ENCODE measurements at places on chromosomes 2 and 18.

DNA sequence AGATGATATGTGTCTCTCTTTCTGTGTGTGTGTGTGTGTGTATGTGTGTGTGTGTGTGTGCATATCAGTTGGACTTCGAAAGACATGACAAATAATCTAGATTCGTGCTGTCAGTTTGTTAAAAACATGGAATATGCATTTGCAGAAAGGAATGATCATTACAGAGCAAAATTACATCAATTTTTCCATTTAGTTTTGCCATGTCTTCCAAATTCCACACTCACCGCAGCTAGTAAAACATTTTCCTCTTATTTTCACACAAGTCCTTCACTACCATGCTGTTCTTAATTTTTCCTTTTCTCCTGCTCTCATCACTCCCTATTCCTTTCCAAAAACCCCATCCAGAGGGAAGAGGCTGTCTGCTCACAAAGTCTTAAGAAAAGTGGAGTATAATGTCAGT, 1191.4 kb upstream of the SLC39A10 start:
- DNase-seq, result no peak

DNA sequence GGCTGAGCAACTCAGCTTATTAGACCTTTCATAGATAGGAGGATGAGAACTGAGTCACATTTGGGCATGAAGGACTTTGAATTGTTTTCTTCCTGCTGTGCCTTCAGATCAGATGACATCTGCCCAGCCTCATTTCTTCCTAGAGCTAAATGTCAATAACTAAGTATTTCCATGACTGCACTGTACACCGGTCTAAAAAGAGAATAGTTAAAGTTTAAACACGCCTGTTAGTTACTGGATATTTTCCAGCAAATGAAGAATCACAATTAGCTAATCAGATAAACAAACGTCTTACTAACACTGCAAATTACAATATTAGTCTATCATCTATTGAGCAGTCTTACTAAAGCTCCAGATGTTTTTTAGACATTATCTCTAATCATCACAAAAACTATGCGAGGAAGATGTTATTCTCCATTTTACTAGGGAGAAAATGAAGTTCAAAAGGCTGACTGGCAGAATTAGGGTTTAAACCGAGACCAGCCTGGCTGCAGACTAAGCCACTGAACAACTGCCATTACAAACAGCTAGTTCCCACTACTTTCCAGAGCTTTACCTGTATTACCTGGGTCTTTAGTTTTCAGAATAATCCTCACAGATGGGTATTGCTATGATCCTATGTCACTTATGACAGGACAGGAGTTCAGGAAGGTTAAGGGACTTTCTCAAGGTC, 69.4 kb upstream of the ZNF397 start:
- no peak for DNase-seq

DNA sequence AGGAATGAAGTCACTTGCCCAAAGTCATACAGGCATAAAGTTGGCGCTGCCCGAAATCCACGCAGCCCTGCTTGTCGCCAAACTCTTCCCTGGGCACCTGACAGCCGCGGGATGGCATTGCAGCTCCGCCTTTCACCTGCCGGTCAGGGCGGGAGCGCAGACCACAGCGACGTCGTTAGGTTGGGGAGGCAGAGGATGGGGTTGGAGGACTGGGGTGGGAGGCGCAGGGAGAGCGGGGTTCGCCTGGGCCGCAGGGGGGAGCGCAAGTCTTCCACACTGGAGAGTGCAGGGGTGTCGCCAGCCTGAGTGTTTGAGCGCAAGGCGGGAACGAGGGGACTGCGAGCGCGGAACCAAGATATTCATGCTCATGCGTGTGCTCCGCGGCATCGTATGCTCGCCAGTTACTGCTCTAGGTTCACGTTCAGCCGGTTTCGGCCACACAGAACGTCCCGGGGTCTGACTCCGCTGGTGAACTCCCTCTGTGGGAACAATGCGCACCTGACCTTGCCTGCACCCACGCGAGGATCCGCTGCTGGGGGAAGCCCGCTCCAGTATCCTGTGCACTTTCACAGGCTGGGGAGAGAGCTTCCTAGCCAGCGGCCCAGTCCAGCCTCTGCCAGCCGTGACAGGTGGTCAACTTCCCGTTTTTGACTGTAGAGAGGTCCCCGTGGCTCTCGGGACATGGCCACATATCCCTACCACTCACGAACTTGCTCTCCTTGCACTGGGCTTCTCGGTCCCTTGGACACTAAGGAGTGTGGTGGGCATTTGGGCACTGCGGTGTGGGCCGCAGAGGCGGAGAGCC, 767 bp upstream of the NPPC start:
- peak; percentile 31 for DNase-seq

DNA sequence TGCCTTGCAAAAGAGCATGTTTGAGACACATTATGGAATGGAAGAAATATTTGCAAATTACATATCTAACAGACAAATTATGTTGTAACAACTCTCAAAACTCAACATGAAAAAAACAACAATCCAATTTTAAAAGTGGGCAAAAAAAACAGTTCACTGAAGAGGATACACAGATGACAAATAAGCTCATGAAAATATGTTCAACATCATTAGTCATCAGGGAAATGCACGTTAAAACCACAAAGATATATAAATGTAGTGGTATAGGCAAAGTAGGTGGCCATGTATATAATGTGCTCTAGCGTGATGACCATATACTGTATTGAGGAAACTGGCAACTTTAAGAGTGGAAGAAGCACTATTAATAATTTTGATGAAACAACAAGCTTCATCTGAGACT, 220.1 kb downstream of the IRS1 start:
- no peak for DNase-seq

DNA sequence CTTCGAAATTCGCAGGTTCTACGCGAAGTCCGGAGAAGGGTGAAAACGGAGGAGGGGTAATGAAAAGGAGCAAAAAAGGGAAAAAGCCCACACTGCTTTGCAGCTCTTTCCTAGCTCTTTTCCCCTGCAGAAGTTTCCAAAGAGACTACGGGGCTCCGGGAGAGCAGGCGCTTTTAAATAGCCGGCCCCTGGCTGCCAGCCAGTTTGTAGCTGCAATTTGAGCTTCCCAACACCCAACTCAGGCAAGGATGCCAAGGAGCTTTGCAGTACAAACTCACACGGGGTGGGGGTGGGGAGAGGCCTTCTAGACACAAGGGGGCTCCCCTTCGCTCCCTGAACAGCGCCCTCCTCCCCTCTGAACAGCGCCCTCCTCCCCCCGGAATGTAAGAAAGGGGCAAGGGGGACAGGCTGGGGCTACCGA, at the start of gene IGFBP5:
Gene IGFBP5, minus strand, starts transcription at position 149 of the 421 bp plus-strand sequence. CDS start 774 bp downstream, outside the sequence.
- DNase-seq, result no peak

All from activated CD4-positive, alpha-beta T cell treated with anti-CD3 and anti-CD28 coated beads, Interleukin-2, amount 50 U/mL, for 48 hours (primary cell).